H1 (cell line): ENCODE measurements at places on chromosomes 5 and 9.

DNA sequence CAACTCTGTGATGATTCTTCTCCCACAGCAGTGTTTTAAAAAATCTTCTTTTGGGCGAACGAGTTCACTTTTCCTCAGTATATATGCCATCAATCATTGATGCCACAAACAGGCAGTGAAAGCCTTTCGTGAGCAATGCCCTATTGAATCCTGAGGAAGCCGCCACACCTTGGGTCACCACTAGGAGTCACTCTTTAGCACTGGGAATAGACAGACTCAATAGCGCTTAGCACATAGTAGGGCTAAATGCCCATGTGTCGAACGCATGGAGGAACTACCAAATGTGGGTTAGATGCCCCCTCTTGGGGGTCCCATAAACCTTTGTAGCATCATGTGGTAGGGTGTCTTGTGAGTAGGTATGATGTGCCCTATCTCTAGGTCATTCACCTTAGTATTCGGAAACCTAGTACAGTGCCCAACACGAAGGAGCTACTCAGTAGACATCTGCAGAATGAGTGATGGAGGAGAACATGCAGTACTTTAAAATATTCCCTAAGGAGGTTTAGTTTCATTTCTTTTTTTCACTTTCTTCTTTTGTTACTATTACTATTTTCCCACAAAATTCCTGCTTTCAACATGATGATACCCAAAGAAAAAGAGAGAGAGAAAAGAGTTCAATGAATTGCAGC, 603.7 kb downstream of the BNC2 start:
- peak; percentile 86 for DNase-seq

DNA sequence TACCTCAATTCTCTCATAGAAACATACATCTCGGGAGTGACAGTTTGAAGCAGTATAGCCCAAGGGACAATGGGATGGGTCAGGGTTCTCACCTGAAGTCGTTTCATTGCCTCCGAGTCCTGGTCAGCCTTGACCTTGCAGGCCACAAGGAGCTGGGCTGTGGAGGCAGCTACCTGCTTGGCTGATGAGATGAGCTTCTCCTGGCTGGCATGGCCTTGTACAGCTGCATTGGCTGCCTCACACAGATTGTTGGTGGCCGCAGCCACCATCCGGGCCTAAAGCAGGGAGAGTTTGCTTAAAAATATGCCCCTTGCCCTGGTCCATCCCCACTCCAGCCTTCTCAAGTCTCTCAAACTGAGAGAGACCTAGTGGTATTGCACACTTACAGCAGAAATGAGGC, 8.5 kb upstream of the TPM2 start:
- DNase-seq, result no peak

- no peak for DNase-seq
Measured at GRCh38 chr9:135281791-135282737, 194.6 kb downstream of the OLFM1 start.

GRCh38 chr9:88387036-88387551, 1.1 kb upstream of the SPIN1 start:
- no peak for DNase-seq

DNA sequence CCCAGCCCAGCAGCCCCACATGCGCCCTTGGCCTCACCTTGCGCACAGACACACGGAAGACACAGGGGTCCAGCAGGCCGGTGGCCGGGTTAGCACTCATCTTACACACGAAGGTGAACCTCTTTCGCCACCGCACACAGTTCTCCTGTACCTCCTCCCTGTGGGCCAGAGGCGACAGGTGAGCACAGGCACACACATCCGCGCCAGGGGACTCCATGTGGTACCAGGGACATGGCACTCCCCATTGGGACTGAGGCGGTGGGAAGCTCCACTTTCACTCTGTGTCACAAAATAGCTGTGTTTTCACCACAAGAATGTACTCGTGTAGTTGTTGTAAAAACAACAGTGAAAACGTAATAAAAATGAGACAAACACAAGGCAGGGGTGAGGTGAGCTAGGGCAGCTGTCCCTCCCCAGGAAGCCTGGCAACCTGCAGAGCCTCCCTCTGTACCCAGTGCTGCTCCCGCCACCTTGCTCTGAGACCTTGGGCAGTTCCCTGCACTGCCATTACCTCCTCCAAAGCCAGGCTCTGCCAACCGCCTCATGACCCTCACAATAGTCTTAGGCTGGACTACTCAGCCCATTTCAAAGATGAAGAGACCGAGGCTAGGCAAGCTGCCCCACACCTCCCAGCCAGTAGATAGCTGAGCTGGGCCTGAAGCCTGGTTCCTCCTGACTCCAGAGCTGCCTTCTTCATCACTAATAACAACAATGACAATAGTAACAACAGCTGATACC, 16.3 kb upstream of the DPM2 start:
- no peak for DNase-seq

DNA sequence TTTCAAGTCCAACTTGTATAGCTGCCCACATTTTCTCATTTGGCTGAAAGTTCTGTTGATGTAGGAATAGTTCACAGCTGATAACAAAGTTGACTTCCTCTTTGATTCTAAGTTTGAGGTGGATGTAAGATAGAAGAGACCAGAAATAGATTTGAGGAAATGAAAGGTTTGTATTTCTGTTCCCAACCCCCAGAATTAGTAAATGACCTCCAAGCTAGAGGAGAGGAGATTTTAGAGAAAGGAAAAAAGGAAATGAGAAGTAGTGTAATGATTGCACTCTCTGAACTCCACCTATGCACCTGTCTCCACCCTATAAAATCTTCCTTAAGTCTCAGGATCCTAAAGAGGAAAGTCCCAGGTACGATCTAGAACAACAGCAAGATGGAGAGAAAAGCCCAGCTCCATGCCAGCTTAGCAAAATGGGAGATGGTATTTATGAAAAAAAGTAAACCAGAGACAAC, 130.4 kb upstream of the POC5 start:
- DNase-seq, result no peak

DNA sequence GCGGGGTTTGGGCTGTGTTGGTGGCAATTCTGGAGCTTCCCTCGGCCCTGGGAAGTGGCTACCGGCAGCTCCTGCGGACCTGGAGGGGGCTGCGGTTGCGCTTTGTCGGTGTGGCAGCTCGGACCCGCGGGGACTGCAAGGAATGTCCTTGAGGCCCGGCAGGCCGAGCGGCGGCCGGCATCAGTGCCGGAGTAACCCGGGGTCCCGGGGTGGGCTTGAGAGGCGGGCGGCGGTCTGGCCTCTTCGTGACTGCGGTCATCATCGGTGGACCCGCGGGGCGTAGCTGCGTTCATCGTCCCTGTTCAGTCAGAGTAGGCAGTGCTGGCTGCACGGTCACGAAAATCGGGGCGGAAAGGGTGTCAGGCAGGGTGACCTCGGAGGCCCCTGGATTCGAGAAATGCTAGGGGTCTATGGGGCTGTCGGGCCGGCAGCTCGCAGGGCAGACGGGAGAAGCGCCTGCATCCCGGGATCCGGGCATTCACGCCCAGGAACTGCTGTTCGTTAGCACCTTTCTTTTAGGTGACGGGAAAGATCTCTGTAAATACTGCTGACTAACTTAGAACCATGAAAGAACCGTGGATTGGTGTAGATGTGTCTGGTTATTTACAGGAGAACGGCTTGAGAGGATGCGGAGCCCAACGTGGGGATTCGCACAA, 474 bp downstream of the HMGCR start:
- DNase-seq, result no peak

DNA sequence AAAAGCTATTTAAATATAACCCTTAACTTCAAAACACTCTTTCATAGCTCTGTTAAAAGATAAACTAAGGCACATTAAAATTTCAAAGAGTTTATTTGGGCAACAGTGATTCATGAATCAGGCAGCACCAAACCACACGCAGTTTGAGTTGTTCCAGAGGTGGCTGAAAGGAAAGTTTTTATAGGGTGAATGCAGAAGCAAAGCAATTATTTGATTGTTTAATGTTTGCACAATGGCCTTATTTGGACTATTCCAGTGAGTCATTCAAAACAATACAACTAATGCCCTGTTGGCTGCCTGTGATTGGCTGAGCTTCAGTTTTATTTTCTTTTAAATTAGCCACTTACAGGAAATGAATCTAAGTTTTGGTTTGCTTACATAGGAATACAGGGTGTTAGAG, 125.3 kb downstream of the CEP120 start:
- DNase-seq, result no peak
